ENCODE measurements at places on chromosomes 7 and 10.

GRCh38 chr7:7321681-7322080, 139.3 kb downstream of the C1GALT1 start:
- no peak for DNase-seq

DNA sequence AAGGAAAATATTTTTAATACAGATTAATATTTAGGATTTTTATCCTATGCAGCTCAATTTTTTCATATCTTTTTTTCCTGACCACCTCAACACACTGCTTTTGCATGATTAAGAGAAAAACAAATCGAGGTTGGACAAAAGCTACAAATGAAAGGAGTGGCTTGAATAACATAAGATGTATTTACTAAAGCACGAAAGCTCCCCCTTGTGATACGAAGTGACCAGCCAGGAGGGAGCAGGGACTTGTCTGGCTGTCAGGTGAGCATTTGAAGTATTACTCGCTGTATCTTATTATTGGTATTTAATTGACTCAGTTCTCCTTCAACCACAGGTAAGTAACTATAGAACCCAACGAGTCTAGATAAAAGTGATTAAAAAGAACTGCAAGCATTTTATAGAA, 265.2 kb upstream of the PHF14 start:
- DNase-seq: no peak

DNA sequence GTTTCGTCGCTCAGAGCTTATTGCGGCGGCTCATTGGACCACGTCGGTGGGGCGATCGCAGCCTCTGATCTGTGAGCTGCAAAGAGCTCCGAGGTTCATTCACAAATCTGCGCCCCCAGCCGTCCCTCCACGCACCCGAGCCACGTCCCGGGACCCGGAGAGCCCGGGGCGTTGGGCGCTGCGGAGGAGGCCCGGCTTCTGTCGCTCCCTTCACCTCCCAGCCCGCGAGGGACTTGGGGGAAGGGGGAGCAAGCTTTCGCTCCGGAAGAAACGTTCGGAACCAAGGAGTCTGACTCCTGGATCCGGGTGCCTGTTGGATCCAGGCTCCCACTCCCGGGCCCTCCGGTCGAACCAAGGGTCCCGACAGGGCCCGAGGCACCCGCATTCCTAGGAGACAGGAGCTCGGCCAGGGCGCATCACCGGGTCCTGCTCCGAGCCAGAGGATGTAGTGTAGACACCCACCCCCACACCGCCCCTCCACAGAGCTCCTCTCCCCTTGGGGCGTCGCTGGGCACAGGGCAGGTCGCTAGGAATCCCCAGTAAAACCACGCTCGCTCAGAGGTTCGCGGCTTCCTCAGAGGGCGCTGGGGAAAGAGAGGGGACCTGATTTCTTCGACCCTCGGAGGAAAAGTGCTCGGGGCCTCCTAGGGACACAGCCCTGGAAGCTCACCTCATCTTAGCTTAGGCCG, 7.9 kb upstream of the EN2 start:
- no peak for DNase-seq

- no peak for DNase-seq
These were observed 52.5 kb downstream of the PROSER2 start for GRCh38 chr10:11875494-11876281.

DNA sequence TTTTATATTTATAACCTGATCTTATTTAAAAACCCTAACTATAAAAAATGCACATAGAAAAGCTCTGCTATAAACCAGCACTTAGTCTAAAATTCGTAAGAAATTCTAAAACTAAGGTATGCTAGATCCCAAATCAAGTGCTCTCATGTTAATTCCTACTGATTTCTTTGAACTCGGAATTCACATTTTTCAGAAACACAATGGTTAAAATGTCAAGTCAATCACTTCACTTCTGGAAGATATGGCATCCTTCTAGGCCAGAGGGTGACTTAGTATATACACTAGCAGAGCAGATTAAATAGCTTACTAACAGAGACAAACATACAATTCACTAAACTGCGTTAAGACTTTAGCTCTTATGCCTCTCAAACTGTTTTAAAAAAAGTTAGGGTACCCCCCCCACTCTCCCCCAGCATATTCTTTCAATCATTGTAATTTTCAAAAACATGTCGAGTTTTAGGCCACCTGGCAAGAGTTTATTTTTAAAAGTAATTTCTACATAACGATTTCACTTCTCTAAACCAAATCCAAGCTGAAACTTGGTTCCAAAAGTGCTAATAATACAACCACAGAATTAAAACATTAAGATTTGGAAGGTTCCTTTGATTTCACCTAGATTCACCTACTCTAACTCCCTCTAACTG, 129.4 kb downstream of the NRBF2 start:
- DNase-seq: no peak

DNA sequence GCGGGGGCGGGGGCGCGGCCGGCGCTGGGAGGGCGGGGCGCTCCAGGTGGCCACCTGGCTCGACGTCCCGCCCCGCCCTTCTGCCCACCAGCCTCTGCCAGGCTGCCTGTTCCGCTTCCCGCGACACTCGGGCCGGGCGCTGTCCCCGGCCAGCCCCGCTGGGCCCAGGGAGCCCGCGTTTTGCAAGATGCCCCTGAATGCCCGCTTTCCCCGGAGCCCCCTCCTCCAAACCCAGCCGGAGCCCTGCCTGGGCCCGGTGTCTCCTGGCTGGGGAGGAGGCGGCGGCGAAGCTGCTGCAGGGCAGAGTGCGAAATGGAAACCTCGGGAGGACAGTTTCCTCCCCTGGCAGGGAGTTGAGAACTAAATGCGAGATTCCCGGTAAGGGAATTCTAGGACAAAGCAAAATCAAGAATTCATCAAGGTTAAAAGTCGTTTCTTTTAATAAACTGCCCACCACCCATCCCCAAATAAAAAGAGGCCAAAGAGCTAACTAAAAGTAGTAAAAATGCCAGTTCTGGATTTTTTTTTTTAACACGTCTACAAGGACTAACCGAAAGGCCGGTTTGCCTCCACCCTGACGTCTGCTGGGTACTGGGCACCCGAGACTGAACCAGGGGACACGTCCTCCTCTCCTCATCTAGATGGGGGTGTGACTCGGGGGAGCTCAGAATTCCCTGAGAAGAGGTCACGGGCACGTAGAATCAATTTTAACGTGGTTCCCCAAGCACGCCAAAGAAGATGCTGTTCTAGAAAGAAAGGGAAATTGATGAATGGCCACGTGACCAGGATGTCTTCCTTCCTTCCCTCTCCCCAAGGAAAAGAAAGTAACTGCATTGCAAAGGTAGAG, 200.4 kb upstream of the NFE2L3 start:
- DNase-seq: no peak

Measured in activated naive CD4-positive, alpha-beta T cell (primary cell).